ENCODE measurements at places on chromosomes 13 and 19. TPM values are rescaled to one million over a fixed set of nuclear protein-coding genes. Genes with fewer than 3 reads are reported as not detected.

DNA sequence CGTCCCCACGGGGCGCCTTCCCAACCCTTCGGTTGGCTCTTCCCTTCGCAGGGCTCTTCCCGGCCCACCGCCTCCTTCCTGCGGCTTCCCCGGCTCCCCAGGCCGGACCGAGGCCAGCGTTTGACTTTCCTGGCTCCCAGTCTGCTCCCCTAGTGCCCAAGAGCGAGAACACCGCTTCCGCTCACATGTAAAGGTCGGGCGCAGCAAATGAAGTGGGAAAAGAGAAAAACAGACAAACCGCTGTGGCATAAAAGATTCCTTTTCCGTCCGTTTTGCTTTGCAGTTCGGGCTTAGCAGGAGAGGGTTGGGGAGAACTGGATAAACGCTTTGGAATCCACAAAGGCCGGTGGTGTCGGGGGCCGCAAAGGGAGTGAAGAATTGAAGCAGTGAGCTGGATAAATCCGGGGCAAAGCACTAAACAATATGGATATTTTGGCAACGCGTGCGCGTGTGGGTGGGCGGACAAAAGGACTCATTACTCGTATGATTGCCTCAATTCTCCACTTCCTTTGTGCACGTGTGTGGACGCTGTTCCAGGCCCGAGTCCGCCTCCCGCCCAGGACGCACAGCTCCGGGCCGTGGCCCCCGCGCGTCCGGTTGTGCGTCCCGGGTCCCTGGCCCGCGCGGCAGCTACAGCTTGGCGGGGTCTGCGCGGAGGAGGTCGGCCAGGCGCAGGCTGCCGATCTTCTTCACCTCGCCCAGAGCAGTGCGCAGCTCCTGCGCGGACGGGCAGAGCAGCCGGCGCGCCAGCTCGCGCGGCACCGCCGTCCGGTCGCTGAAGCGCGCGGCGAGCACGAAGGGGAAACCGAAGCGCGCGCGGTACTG, 8.6 kb upstream of the CDX2 start:
- peak; percentile 66 for DNase-seq

GRCh38 chr19:58385313-58385890, 1.7 kb upstream of the RPS5 start:
- no peak for DNase-seq

DNA sequence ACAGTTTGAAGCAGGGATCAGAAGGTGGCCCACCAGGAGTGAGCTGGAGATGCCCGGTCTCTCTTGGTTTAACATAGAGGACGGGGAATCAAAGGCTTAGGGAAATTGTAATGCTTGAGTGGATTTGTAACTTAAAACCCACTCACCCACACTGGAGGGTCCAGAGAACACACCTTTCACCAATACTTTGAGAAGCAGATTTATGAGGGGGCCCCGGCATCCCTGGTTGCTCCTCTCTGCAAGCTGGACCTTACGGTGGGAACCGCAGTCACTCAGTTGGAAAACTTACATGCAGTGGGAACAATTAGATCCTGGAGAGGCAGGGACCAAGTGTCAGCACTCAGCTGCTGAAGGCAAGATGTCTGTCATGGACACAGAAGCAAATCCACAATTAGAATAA, 20.5 kb downstream of the PPP5C start:
- no peak for DNase-seq

DNA sequence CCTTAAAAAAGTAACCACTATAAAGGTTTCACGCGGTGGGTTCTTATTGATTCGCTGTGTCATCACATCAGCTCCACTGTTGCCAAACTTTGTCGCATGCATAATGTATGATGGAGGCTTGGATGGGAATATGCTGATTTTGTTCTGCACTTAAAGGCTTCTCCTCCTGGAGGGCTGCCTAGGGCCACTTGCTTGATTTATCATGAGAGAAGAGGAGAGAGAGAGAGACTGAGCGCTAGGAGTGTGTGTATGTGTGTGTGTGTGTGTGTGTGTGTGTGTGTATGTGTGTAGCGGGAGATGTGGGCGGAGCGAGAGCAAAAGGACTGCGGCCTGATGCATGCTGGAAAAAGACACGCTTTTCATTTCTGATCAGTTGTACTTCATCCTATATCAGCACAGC, 30.6 kb downstream of the FGF9 start:
- DNase-seq = no peak

- no peak for DNase-seq
These were observed 2.8 kb upstream of the ADM5 start for GRCh38 chr19:49686503-49687088.

DNA sequence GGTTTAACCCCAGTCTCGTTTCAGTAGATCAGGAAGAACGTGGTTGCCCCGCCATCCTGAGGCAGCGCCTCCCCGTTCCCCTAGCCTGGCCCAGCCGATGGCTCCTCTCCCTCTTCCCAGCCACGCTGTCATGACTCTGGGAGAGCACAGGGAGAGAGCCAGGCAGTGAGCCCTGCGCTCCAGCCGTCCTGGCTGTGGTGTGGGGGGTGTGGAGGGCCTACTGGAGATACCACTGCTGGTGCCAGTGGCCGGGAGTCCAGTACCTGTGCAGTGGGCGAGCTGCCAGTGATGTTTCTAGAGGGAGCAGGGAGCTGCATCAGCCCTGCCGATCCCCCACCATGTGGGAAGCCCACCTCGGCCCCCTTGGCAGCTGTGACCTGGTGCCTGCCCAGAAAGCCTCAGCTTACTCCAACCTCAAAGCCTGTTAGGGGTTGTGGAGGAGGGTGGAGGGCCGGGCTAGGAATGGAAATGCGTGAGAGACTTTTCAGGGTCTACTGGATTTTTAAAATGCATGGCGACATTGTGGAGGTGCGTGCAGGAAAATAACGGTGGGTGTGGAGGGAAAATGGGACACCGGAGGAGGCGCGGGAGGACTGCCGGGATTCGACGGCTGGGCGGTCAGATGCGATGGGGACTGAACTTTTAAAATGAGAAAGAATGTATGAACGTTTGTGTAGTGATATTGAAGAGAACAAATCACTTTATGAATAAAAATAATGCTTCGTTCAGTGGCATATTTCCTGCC, 4.9 kb downstream of the TEX29 start:
- DNase-seq = peak; percentile 79

GRCh38 chr19:57165846-57166245, 1.4 kb downstream of the DUXA start:
- no peak for DNase-seq

GRCh38 chr13:33426131-33426530, 140.6 kb upstream of the STARD13 start:
- DNase-seq = no peak

GRCh38 chr13:112132619-112133018, 65.7 kb downstream of the SOX1 start:
- peak; percentile 52 for DNase-seq

GRCh38 chr13:44224450-44225149, 149.0 kb upstream of the SERP2 start:
- DNase-seq = no peak

- DNase-seq = no peak
These were observed 179.9 kb downstream of the VWA8 start for GRCh38 chr13:41780715-41781706.

DNA sequence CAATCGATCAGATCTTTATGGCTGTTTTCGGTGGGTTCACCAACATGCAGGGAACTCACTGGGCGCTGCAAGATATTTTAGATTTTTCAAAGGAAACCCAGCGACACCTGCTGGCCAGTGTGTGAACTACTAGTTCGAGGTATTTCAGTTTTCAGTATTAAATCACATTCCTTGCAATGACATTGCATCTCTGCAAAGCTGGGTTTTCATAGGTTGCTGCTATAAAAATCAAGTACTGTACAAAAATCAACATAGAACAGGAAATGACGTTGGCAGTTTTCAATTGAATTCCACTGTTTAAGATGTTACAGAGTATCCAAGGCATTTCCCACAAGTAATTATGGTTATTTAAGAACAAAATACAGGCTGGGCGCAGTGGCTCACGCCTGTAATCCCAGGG, 17.6 kb downstream of the LIG1 start:
- peak; percentile 90 for DNase-seq

- no peak for DNase-seq
These were observed 34.4 kb downstream of the VSTM1 start for GRCh38 chr19:54029301-54029700.

DNA sequence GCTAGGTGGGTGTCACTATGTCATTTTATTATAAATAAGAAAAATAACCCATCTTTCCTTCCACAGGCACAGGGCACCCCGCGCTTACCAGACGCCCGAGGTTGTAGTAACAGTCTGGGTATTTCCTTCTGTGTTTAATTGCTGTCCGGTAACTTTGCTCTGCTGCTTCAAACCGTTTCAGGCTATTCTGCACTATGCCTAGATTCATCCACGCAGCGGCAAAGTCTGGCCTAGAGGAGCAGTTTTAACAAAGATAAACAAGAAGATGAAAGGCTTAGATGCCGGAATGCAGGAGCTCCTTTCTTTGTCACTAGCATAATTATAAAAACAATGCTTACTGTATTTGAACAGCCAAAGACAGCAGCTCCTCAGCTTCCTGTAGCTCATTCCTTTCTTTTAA, 36.9 kb upstream of the GGACT start:
- no peak for DNase-seq

GRCh38 chr19:8491574-8491973, 10.9 kb downstream of the PRAM1 start:
- no peak for DNase-seq

GRCh38 chr13:86986448-86986847, 684.7 kb upstream of the SLITRK5 start:
- no peak for DNase-seq

DNA sequence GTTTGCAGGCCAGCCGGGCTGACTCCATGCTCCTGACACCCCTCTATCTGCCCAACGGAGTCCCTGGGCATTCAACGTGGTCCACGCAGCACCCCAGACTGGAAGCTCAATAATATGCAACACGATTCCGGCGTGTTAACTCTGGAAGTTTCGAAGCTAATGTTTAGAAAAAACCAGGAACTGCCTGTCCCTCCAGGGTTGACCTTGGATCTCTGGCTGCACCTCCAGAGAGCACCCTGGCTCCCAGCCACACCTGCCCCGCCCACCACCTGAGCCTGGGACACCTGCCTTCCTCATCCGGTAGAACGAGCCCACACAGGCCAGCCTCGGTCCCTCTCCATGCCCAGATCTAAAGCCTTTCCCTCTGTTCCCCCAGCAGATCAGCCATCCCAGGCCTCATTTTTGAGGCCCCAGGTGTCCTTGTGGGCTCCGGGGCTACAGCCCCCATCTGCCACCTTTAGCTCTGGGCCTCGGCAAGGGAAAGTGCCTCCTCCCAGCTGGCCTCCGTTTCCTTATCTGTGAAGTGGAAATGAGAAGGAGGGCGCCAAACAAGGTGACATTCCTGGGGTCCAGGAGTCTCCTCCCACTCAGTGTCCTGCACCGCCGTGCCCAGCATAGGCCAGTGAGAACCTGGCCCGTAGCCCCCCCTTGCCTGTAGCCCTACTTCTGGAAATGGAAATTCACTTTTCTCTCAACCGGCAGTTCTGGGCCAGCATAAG, 38.7 kb downstream of the KLF2 start:
- DNase-seq = no peak

DNA sequence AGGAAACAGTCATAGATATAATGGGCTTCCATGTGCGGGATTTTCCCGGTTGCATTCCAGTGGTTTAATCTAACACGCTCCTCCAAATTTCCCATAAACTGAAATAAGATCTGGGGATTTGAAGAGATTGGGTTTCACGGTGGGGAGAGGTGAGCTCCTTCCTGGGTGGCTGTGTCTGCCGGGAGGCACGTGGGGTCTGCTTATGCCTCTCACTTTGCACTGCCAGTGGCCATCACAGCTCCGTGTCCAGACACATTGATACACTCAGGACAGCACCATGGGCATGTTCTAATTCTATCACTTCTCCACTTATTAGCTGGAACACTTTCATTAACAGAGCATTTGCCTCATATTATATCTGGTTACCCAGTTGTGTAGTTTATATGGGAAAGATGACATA, 73.4 kb downstream of the SOX1 start:
- no peak for DNase-seq

DNA sequence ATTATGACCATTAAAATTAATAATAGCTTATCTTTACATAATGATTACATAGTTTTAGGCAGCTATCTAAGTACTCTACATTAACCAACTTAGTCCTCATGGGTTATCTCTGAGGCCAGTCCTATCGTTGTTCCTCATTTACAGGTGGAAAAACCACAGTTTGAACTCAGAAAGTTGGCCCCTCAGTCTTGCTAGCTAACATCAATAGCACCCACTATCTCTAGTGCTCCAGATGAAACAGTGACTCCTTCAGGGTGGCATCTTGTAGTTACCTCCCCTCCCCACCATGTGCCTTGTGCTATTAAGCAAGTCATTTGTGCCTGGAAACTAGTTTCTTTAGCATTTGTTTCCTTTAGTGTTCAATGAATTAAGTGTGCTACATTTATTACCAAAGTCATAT, 1086.7 kb downstream of the EFNB2 start:
- no peak for DNase-seq

DNA sequence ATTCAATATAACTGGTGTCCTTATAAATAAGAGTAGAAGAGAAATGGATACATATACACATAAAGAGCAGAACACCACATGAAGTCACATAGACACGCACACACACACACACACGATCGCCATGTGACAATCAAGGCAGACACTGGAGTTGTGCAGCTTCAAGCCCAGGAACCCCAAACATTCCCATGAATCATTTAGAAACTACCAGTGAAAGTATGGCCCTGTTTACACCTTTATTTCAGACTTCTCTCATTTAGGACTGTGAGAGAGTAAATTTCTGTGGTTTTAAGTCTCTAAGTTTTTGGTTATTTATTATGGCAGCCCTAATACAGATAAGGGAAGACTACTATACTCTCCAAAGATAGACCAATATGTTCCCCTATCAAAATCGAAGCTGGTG, 20.4 kb upstream of the TNFSF13B start:
- DNase-seq = no peak

- peak; percentile 89 for DNase-seq
These were observed 9.1 kb upstream of the OLFM2 start for GRCh38 chr19:9945319-9945966.

The MIA gene
- 17.0 TPM for total RNA-seq

The TEX26 gene
- not detected for total RNA-seq

The NKG7 gene
- total RNA-seq = not detected

The PLA2G4C gene
- 4.9 TPM for total RNA-seq

The IGFL2 gene
- total RNA-seq = 26.9 TPM

The PSG3 gene
- total RNA-seq = not detected

The C19orf73 gene
- 9.0 TPM for total RNA-seq

The ZNF780A gene
- total RNA-seq = 11.2 TPM

The WDR18 gene
- 29.0 TPM for total RNA-seq

The CATSPERD gene
- total RNA-seq = not detected

The TYROBP gene
- total RNA-seq = 29.9 TPM

The BRME1 gene
- total RNA-seq = 8.0 TPM

The CEBPA gene
- total RNA-seq = 228 TPM

The SHISA7 gene
- total RNA-seq = 0.10 TPM

The TJP3 gene
- total RNA-seq = 34.2 TPM

The KIRREL2 gene
- not detected for total RNA-seq

The TEX101 gene
- not detected for total RNA-seq

Measured in lower leg skin (tissue), 4 donors.